ENCODE measurements at places on chromosomes 6 and 20.

DNA sequence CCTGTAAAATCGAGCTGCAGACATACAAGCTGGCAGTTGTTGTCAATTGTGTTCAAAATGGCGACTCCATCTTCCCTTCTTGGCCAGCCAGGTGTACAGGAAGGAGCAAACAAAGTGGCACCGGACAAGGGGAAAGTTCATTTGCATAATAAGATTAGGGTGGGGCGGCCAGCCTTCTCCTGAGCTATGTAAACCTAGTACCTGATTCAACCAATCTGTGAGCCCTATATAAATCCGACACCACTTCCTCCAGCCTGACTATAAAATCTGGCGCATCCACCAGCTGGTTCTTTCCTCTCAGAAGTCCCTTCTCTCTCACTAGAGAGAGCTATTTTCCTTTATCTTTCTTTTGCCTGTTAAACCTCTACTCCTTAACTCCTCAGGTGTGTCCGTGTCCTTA, 8.1 kb upstream of the HBS1L start:
- DNase-seq = no peak

DNA sequence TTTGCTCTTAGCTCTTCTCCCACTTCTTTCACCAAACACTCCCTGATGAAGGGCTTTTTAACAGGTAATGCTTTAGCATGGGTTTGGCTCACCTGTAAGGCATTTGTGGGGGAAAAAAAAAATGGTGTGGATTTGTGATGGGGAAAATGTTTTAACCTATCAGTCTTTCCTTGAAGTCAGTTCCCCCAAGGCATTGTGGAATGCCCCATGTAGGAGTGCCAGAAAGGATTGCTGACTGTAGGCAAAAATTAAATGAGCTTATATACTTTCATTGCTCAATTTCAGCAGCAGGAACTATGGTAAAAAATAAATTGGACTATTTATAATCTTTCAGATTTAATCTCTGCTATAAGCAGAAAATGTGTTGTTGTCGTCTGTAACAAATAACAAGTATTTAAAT, 10.6 kb upstream of the SASH1 start:
- DNase-seq = peak; percentile 50

GRCh38 chr6:21914121-21914973, 320.8 kb downstream of the SOX4 start:
- peak; percentile 71 for DNase-seq

DNA sequence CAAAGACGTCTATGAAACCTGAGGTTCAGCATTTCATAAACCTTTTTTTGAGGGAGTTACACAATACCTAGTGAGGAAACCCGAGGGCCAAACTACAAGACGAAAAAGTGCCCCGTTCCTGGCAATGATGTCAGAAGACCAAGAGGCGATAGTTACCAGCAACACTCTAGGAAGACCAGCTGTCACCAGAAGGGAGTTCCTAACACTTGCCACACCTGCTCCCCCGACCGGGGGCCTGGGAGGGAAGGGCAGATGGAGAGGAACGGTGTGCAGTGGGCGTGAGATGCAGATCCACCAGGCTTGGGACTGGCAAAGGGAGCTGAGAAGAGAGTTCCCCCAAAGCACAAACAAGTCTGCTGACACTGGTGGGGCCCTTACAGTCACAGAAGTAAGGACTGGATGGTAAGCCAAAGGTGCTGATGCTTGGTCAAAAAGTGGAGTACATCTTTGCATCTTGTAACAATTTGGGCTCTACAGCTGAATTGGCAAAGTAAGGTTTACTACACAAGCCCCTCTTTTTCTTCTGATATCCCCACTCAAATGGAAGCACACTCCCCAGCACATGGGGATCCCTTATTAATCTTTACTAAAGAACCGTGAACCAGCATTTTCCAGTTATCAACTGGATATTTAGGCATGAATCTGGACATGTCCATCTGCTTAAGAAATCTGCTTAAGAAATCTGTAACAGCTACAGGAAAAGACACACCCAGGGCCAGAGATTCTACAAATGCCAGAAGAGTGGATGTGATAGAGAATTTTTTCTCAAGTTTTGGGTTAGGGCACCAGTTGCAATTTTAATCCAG, 38.5 kb downstream of the PANK2 start:
- peak; percentile 65 for DNase-seq

GRCh38 chr6:89657445-89658158, 19.1 kb upstream of the LYRM2 start:
- no peak for DNase-seq

DNA sequence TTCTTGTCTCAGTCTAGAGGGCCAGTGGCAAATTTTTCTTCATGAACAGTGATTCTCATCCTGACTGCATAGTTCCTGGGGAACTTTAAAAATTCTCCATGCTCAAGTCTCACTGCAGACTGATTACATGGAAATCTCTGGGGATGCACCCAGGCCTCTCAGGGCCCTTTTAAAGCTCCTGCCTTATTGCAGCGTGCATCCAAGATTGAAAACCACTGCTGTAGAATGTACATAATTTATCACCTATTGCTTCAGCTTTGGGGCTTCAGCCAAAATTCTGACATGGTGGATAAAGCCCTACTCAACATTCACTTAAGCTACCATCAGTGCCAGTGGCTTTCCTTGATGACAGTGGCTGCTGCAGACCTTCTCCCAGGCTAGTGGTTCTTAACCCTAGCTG, 143.8 kb downstream of the BTBD3 start:
- DNase-seq = no peak

GRCh38 chr6:45614488-45615285, 237.0 kb upstream of the SUPT3H start:
- DNase-seq = peak; percentile 32

- DNase-seq = no peak
These were observed 279.6 kb upstream of the JAG1 start for GRCh38 chr20:10953437-10953836.

DNA sequence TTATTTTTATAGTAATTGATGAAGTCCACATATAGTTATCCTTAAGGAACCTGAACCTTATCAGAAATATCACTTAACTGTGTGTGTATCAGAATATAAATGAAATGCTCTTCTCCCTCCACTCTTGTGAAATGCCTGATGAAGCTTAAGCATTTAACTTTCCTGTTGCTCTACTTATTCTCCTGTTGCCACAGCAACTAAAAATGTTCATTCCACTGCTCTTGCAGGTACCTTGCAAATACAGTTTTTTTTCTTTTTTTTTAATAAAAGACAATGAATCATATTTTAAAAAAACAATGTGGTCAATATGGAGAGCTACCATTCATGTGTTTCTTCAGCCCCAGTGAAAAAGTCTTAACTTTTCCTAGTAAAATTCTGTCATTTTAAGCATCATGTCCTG, 210.3 kb downstream of the RFPL4B start:
- DNase-seq = no peak

- DNase-seq = peak; percentile 66
These were observed 495 bp downstream of the FAM83B start for GRCh38 chr6:54846857-54847674.

- DNase-seq = no peak
These were observed 76.2 kb upstream of the MAP3K7 start for GRCh38 chr6:90663106-90663505.

- DNase-seq = no peak
These were observed 112.9 kb upstream of the TOP1 start for GRCh38 chr20:40915756-40916155.

DNA sequence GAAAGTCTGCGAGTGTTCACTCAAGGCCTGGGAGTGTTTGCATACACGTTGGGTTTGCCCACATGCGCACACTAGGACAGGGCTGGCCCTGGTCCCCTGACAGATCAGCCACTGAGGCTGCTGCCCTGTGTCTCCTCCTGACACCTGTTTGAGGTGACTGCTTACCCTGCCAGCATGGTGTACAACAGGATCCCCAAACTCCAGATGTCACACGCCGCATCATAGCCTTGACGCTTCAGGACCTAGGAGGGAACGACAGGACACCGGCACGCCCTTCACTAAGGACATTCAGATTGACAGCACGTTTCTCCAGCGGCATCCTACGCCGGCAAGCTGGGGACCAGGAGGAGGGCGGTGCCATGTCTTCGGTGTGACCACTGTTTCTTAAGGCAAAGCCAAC, 37.0 kb upstream of the MPC1 start:
- DNase-seq = no peak

DNA sequence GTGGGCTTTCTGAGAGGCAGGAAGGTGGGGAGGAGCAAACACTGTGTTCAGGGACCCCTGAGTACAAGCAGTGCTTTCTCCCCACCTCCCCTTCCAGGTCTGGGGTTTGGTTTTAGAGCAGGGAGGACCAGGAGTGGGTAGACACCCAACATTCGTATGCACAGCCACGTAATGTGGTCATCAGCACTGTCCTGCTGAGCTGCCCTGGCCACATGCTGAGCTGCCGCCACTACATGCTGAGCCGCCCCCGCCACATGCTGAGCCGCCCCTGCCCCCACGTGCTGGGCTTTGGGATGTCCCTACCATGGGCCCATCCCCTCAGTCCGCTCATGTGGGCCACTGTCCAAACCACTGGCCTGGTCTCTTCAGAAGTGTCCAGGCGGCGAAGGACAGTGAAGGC, 214.9 kb upstream of the CST7 start:
- no peak for DNase-seq

DNA sequence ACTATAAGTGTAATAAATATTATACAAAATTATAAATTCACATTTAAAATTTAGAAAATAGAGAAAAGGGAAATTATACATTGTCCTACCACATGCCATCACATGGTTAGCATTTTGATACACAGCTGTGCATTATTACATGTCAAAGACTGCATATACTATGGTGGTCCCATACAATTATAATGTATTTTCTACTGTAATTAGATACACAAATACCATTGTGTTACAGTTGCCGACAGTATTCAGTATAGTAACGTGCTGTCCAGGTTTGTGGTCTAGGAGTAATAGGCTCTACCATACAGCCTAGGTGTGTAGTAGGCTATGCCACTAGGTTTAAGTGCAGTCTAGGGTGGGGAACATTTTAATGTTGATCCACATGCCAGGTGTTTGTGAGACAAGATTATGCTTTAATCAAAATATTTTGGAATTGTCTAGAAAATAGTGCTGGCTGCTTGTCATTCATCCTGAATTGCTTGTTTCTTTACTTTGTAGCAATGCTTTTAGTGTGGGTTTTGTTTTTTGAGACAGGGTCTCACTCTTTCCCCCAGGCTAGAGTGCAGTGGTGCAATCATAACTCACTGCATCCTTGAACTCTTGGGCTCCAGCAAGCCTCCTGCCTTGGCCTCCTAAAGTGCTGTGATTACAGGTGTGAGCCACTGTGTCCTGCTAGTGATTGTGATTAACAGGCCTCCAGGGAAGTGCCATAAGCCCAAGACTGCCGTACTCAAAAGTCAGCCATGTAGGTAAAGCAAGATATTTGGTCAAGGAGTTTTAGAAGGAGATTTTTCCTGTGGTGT, 39.0 kb downstream of the DSTN start:
- DNase-seq = no peak
